ENCODE measurements at places on chromosomes 7 and 10.

DNA sequence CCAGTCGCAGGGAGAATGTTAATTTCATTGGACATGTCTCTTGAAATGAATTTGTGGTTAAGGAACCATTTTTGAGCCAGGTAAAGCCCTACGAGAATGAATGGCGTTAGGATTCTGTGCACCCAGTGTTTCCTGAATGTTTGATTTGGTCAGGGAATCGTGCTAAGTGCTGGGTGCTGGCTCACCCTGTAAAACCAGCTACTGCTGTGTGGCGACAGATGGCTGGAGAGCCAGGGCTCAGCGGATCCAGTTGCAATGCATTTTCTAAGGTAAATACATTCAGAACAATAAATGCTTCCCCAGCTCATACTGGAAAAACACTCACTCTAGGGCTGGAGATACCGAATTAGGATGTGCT is 355.5 kb downstream of the GLRX3 start:
- no peak for DNase-seq

- no peak for DNase-seq
These were observed 130.3 kb downstream of the SRI start for GRCh38 chr7:88089561-88089960.

DNA sequence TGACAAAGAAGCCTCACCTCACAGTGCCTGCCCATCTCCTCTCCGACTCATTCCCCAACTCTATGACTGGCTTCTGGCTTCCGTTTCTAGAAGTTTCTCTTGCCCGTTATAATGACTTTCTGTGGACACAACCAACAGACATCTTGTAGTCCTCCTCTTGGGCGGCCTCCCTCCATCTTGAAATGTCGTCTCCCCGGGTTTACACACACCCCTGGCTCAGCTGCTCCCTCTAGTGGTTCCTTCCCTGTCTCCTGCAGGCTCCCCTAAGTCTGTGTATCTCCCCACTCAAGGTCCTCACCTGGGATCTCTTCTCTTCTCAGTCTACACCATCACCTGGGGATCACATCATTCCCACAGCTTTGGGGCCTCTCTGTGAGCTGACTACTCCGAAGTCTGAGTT is 123.4 kb upstream of the NEBL start:
- DNase-seq = peak; percentile 51

DNA sequence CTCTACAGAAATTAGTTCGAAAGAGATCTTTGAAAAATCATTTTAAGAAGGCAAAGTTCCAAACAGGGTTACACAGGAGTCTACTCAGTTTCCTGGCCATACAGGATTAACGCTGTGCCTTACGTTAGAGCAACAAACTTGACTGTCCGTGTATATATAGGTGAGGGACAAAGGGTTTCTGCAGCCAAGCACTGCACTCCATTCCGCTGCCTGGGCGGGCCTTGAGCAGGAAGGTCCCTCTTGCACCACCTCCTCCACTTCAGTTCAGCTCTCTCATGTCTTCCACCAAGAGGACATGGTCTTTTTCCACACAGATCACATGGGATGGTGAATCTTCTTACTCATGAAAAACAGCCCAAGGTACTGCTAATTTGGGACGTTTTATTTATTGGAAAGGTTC is 43.2 kb downstream of the MCMBP start:
- no peak for DNase-seq

DNA sequence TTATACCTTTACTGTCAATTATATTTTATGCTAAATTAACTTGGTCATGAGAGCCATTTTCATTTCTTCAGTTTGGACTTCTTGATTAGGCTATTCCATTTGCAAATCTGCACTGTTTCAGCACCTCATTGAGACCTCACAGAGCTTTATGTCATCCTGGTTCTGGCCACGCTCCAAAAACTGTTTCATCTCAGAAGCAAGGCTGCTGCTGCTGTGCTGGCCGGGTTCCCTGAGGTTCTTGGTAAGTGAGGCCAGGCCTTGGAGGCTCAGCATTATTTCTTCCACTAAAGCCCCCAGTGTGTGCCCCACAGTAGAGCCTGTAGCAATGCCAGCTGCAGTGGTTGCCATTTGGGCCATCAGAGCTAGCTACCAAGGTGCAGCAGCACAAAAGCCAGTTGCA is 7.8 kb upstream of the ZNF485 start:
- no peak for DNase-seq

GRCh38 chr10:101646364-101646763 is 48.6 kb downstream of the FBXW4 start:
- no peak for DNase-seq

All from GM19239 (cell line).